ENCODE measurements at places on chromosomes 11 and 22.

- DNase-seq, result no peak
Observed at GRCh38 chr11:36130401-36130800, 158.8 kb downstream of the COMMD9 start.

GRCh38 chr22:36352803-36353507 lies 34.8 kb downstream of the MYH9 start:
- DNase-seq, result no peak

- no peak for DNase-seq
Observed at GRCh38 chr22:22761963-22762772, 117.8 kb downstream of the GGTLC2 start.

GRCh38 chr22:30882974-30883533 lies 85.5 kb downstream of the MORC2 start:
- no peak for DNase-seq

GRCh38 chr11:36191941-36192340 lies 97.3 kb downstream of the COMMD9 start:
- no peak for DNase-seq

- no peak for DNase-seq
Observed at GRCh38 chr11:6110011-6110410, 2.5 kb downstream of the OR56B4 start.

DNA sequence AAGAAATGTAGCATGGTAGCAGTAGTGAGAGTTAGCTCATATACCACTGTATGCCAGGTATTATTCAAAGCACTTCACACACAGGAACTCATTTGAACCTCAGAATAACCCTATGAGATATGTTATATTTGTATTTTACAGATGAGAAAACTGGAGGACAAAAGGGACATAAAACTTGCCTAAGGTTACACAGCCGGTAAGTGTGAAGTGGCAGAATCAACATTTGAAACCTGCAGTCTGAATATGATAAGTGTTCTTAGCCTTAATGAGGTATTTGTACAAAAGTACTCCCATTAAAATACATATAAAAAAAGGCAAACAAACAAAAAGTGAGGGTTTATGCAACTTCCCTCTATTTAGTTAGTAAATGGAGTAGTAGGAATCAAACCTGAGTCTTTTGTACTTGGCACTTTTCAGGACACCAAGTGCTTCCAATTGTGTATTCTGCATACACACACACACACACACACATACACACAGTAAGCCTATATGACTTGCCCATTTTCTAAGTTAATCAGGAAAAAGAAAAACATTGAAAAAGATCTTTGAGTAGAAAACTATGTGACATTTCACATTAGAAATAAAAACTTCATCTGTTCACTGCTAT lies 223.9 kb upstream of the FOLH1 start:
- DNase-seq, result no peak

DNA sequence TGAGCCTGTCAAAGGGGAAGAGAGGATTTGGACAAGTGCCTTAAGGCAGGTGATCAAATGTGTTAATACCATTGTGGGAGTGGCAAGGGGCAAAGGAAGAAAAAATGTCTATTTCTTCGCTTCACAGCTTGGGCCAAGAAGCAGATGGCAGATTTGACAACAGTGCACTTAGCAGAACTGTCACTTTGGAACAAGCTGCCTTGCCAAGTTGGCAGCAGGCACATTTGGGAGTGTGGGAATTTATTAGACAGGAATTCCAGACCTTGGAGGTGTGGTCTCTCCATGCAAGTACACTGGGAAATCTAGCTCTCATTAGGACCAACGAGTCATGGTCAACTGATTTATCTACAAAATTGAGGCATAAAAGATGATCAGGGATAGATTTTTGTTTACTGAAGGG lies 265.1 kb downstream of the NELL1 start:
- no peak for DNase-seq

GRCh38 chr11:27354359-27354965 lies 8.6 kb downstream of the CCDC34 start:
- no peak for DNase-seq

DNA sequence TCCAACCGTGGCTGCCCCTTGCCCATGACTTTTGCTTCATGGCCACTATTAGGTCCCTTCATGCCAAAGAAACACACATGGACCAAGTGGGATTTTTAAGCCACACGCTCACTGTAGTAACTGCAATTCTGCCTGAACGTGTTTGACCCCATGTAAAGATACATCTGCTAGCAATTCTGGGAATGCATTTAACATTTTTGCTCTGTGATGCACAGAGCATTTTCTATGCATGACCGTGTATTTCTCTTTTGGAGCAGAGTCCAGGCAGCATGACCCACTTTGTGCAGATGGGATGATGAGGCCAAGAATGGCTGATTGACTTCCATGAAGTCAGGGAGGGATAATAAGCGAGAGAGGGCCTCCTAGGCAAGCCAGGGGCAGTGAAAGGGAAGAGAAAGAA lies 108.5 kb downstream of the TP53I11 start:
- DNase-seq, result peak; percentile 55

- DNase-seq, result peak; percentile 90
Observed at GRCh38 chr22:31829505-31829904, 75.7 kb downstream of the DEPDC5 start.

DNA sequence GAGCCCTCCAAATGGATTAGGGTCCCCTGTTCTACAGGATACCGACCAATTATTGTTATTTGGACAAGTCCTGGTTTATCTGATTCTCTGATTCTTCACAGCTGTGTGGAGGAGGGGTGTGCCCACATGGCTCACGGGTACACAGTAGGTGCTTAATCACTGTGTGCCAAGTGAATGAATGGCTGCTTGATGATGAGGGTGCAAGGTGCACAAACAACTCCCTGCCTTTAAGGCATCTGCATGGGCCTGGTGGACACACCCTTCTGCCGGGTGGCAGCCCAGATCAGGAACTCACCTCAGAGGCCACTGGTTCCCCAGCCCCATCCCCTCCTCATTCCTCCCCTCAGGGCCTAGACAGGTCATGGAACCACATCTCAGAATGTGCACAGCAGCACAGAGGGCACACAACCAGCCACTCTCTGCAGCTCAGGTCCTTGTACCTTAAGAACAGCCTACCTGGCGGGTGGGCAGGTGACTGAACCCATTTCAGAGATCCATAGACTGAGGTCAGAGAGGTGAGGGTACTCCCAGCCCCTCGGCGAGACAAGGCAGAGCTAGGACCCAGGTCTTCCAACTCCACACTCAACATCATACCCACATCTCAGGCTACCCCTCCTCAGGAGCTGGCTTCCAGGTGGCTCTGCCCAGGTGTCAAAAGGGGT lies 50.3 kb downstream of the SHANK2 start:
- DNase-seq, result no peak

DNA sequence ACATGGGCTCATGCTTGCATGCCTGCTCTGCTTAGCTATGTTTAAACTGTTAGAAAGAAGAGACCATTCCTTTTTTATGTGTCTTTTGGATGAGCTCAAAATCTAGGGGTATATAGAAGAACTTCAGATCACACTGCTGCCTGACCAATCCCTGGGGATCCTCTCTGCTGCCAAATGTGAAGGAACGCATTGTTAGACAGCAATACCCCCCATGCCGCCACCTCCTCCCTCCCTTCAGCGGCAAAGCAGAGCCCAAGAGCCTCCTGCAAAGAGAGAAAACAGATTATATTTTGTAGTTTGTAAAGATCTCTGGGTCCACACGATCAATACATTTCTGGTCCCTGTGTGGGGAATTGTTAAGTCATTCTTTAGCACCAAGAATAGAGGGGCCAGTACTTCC lies 677.6 kb downstream of the NTM start:
- no peak for DNase-seq
